GM12864 (cell line): ENCODE measurements at places on chromosomes 16 and 17.

DNA sequence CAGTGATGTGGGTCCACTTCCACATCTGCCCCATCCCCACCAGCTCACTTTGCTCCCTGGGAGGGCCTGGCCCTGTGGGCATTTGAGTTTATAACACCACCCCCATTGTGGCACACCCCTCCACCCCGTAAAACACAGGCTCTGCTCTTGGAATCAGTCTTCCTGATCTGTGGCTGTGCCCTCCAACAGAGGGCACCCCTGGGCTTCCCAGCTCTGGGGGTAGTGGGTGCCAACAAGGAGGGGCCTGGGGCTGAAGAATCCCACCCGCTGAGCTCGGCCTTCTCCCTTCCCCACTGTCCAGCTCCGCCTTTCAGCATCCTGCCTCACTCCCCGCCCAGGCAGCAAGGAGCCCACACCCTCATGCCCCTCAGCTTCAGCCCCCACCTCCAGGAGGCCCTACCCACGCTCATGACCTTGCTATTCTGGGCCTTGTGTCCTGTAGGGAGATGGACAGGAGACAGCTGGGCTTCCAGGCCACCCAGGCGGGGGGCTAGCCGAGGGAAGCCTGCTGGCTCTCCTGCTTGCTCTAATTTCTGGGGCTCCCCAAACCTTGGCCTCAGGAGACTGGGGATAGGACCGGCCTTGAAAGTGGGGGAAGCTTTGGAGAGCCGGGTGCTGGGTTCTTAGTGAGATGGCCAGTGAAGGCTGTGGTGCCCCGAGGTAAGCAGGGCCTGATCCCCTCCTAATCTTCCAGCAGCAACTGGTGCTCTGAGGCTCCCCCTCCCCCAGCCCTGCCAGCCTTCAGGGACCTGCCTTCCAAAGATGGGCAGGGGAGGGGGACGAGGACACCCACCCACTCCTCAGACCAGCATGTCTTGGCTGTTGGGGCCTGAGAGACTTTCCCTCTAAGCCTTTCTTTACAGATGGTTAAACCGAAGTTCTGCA lies 2.9 kb upstream of the ATP2A1 start:
- DNase-seq = no peak

DNA sequence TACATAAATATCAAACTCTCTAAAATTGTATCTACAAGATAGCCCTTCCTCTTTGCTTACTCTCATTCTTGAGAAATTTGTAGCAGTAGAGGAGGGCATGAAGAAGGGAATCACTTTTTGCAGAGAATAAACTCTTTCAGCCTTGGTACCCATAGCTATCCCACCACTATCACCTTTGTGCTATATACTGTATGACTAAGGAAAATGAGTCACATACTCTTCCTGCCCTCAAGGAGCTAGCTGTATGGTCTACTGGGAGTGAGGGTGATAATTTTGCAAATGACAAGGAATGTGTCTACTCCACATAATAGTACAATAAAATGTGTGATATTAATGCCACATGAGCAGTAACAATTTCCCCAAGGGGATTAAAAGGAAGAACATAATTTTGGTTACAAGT lies 184.6 kb upstream of the WSB1 start:
- DNase-seq = no peak

DNA sequence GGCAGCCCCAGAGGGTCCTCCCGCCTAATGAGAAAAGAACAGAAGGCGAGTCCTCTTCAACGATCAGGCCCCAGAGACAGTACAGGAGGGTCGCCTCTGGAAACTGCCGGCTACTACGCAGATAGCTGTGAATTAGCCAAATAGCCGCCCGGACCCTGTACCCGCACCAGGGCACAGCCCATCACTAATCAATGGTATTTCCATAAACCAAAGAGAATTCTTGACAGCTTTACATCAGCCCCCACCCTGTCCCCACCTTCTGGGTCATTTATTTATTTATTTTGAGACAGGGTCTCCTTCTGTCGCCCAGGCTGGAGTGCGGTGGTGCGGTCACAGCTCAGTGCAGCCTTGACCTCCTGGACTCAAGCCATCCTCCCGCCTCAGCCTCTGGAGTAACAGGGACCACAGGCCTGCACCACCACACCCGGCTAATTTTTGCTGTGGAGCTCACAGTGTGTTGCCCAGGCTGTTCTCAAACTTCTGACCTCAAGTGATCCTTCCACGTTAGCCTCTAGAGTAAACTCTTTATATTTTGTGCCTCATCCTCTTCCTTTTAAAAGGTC lies 805 bp upstream of the CLCN7 start:
- DNase-seq = no peak

- DNase-seq = no peak
Measured at GRCh38 chr17:44840936-44841335, 6.7 kb upstream of the HIGD1B start.

DNA sequence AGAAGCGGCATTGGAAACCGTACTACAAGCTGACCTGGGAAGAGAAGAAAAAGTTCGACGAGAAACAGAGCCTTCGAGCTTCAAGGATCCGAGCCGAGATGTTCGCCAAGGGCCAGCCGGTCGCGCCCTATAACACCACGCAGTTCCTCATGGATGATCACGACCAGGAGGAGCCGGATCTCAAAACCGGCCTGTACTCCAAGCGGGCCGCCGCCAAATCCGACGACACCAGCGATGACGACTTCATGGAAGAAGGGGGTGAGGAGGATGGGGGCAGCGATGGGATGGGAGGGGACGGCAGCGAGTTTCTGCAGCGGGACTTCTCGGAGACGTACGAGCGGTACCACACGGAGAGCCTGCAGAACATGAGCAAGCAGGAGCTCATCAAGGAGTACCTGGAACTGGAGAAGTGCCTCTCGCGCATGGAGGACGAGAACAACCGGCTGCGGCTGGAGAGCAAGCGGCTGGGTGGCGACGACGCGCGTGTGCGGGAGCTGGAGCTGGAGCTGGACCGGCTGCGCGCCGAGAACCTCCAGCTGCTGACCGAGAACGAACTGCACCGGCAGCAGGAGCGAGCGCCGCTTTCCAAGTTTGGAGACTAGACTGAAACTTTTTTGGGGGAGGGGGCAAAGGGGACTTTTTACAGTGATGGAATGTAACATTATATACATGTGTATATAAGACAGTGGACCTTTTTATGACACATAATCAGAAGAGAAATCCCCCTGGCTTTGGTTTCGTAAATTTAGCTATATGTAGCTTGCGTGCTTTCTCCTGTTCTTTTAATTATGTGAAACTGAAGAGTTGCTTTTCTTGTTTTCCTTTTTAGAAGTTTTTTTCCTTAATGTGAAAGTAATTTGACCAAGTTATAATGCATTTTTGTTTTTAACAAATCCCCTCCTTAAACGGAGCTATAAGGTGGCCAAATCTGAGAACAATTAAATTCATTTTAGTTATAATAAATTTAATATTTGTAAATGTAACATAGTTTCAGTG lies 1.7 kb downstream of the HEXIM1 start:
- no peak for DNase-seq

- DNase-seq = no peak
Measured at GRCh38 chr17:70095455-70095854, 20.4 kb downstream of the KCNJ16 start.

GRCh38 chr17:57246257-57246656 lies 10.1 kb upstream of the MSI2 start:
- no peak for DNase-seq

DNA sequence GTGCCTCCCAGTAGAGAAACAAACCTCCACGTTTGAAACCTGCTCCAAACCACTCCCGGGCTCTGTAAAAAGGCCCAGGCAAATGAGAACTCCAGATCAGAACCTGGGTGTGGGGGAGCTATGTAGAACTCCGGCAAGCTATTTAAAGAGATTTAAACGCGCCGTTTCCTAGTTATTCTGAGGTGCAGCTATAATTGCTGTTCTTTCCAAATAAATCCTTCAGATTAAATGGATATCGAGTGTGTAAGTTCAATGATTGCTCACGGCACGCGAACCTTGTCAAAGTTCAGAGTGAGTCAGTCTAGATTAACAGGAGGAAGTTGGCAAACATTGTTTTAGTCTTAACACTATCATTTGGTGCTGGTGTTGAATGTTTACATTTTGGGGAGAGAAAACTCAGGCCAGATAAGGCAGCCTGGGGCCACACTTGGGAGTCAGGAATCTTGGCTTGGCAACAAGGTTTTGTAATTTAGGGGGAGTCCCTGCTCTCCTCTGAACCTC lies 92.9 kb upstream of the SALL1 start:
- DNase-seq = no peak

DNA sequence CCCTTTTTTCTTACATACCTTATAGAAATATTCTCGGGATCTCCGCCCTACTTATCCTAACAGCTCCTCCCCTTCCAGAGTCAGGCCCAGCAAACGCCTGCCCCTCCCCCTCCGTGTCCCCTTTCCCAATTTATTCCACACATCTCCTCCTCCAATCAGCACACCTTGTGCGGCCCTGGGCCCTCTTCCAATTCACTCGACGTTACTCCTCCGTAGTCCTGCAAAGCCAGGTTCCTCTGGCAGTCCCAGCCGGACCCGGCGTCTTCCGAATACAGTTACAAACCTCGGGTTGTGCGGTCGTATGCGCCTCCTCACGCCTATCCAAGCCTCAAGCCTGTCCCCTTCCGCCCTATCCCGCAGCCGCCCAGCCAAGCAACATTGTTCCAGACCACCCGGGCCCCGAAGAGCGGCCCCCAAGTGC lies 677 bp downstream of the CBX1 start:
- no peak for DNase-seq

- no peak for DNase-seq
Measured at GRCh38 chr17:73478768-73479424, 165.3 kb downstream of the SDK2 start.

DNA sequence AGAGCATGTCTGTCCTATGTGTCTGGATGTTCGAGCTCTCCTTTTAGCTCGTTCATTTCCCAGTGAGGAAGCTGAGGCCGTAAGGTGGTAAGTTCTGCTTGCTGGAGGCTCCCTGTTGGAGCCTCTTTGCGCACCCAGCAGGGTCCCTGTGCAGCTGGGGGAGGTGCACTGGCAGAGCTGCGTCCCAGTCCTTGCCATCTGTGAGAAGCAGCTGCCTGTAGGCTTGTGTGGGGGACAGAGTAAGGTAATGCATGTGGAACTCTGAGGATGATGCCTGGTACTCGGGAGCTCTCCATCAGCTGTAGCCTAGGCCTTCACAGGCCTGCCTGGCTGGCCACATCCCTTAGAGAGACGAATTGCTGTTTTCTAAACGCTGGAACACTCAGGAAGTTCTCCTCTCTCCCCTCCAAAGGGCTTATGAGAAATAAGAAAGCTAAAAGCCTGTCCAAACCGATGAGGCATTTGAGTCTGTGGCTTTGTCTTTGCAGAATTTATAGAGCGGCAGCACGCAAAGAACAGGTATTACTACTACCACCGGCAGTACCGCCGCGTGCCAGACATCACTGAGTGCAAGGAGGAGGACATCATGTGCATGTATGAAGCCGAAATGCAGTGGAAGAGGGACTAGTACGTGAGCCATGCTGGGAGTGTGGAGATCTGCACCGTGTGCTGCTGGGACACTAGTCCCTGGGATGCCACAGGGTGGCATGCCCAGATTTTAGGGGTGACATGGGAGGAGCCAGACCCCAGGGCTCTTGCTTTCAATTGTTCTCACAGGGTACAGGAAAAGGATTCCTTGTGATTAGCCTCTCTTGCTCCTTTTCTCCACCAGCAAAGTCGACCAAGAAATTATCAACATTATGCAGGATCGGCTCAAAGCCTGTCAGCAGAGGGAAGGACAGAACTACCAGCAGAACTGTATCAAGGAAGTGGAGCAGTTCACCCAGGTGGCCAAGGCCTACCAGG lies 1.6 kb downstream of the NDUFB10 start:
- no peak for DNase-seq

DNA sequence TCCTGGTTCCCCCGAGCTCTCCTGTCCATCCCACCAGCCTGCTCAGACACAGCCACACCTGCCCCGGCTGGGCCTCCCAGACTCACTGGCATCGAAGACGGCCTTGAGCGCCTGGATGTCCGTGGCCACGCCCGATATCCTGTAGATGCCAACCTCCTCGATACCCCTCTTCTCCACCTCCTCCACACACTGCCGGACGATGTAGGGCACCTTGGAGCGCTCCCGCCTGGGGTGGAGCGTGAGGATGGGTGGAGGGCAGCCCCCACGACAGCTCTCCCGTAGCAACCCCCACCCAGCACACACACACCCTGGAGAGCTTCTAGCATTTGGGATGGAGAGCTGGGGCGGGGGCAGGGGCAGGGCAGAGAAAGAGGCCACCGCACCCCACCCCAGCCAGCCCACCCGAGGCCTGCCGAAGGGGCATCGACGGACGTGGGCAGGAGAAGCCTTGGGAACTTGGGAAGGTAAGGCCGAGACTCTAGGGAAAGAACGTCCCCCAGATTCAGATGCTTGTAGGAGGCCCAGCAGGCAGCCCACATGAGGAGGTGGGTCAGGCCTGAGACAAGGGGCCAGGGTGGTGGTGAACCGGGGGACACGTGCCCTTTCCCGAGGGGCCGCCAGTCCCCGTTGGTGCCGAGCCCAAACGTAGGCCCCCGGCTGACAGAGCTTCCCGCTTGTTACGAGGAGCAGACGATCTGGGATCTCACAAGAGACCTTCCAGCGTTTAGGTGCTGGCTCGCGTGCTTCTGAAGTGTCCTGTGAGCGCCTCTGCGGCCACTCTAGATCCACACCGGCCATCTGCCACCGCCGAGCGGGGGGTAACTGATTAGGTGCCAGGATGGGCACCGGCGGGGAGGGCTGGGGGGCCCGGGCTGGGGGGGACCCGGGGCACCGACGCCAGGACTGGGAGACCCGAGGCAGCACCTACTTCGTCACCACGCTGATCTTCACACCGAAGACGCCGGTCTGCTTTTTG lies 15.1 kb downstream of the TIMM22 start:
- no peak for DNase-seq

GRCh38 chr16:3691761-3692160 lies 25.6 kb downstream of the TRAP1 start:
- no peak for DNase-seq

GRCh38 chr17:60442271-60443173 lies 20.2 kb downstream of the CHCT1 start:
- no peak for DNase-seq

DNA sequence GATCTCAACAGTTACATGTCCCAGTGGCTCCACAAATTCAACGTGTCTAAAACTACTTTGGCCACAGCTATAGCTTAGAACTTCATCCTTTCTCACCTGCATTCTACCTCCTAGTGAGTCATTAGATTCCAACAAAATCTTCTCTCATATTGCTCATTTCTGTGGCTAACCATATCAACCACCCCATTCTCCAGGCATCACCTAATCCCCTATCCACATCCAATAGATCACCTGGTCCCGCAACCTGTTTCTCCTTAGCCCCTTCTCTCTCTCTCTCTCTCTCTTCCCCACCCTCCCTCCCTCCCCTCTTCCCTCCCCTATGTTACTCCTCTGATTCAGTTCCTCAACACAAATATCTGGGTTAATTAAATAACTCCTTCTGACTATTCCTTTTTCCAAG lies 64.6 kb downstream of the ANKFN1 start:
- no peak for DNase-seq

DNA sequence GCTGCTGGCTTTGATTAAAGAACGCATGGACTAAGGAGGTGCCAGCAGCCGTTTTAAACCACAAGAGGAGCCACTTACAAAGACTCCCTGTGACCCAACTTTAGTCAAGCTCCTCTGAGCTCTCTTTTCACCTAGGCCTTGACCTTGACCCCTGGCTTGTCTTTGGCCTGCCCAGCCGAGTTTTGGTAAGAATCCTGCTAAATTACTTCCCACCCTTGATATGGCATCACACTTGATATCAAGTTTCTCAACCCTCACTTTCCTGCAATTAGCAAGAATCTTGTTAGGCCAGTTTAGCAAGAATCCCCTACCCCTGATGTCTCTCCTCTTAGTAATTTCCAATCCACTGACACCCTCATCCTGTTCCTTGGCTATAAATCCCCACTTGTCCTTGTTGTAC lies 232.8 kb upstream of the SALL1 start:
- DNase-seq = no peak

- no peak for DNase-seq
Measured at GRCh38 chr16:1779741-1780676, 2.4 kb downstream of the SPSB3 start.
